Central memory CD4-positive, alpha-beta T cell (primary cell): ENCODE measurements at places on chromosomes 5 and 9.

GRCh38 chr9:115170358-115171073 is 52.6 kb upstream of the TNC start:
- no peak for DNase-seq

DNA sequence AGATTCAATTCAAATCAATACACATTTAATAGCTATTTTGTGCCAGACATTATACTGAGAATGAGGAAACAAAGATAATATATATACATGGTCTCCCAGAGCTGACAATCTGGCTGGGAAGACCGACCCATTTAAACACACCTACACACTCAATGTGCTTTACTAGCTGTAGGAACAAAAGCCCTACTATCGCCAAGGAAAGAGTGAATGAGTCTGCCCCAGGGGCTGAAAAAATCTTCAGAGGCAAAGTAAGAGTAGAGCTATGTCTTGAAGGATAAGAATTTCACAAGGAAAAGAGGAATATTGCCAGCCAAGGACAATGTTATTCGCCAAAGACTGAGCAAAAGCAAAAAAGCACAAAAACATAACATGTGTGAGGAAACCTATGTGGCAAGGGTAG is 6.6 kb downstream of the PFDN1 start:
- no peak for DNase-seq

DNA sequence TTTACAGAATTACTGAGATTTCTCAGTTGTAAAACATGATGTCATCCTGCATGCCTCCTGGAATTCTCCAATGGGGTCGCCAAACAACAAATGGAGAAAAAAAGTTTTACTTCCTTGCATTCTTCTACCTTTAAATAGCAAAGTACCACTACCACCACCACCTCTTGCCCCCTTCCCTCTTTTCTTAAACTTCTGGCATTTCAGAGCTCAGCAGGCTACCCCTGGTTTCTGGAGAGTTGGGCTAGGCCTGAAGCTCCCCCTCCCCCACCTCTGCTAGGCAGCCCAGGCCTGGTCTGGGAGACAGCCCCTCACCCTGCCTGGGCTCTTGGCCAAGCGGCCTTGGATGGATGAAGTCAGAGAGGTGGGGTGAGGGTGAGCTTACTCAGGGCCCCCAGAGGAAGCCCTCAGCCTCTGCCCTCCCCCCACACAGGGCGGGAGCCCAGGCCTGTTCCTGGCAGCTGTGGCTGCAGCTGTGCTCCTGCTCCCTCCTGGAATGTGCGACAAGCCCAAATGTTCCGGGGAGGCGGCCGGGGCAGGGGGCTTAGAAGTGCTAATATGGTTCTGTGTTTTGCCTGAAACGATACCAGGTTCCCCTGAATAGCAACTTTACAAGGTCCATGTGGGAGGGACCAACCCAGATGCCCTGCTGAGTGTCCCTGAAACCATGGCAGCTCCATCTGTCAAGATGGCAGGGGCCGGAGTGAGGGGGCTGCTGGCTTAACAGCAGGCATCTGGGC is 6.0 kb upstream of the CCIN start:
- DNase-seq: no peak

GRCh38 chr9:17216646-17217045 is 81.8 kb downstream of the CNTLN start:
- no peak for DNase-seq

GRCh38 chr9:75200892-75201470 is 112.7 kb downstream of the OSTF1 start:
- peak; percentile 27 for DNase-seq

GRCh38 chr9:127417131-127418036 is 6.8 kb upstream of the ZNF79 start:
- no peak for DNase-seq

- no peak for DNase-seq
Observed at GRCh38 chr5:97874491-97874890, 691.4 kb upstream of the RIOK2 start.

GRCh38 chr9:119179701-119180100 is 189.5 kb downstream of the BRINP1 start:
- no peak for DNase-seq

GRCh38 chr5:129271308-129271707 is 176.8 kb downstream of the ISOC1 start:
- no peak for DNase-seq

- DNase-seq: no peak
Observed at GRCh38 chr5:37668524-37669047, 171.3 kb downstream of the GDNF start.

DNA sequence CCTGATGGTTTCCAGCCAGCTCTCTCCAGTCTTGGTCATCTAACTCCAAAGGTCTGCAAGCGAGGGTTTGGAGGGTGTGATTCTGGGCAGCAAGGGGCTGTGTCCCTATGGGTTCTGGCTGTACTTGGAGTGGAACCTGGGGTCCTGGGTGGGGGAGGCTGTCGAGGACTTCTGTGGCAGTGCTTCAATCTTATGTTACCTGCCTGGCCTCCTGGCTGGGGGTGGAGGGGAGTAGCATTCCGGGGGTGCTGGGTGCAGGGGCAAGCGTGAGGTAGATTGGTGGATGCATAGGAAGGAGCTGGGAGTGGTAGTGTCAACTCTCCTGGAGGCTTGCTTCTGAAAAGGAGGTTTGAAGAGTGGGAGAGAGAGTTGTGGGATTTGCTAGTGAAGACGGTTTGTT is 143.4 kb downstream of the HSPA4 start:
- DNase-seq: no peak

DNA sequence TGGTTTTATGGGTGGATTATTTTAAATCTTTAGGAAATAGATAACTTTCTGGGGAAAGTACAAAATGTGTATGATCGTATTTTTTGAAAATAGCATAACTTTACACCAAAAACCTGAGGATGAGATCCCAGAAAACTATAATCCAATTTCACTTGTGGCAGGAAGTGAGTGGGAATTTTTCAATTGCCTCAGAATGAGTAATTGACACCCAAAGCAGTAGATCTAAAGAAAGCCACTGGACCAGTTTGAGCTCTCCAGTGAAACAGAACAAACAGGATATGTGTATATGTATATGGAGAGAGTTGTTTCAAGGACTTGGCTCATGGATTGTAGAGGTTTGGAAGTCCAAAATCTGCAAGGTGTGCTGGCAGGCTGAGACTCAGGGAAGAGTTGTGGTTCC is 109.2 kb upstream of the SHB start:
- no peak for DNase-seq

GRCh38 chr5:4924577-4924976 is 215.6 kb upstream of the ADAMTS16 start:
- no peak for DNase-seq

DNA sequence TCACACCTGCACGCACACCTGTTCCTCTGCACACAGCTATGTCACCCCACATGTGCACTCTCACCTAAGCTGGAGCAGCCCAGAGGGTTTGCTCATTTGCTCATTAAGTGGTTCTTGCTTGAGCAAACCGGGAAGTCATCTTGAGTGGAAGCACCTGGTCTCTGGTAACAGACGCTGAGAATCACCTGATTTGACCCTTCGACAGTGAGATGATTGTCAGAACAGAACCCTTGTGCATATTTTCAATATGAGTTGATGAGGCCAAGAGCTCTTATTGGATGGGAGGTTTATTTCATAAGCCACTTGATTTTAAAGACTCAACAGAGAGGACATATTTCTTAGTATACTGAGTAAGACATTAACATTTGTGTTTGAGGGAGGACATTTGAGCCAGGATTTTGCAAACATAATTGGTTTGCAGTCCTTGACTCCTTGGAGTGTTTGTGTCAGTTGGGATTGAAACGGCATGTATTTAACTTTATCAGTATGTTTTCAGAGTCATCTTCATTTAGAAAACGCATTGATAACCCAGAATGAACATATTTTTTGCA is 22.1 kb upstream of the LPCAT1 start:
- DNase-seq: no peak

- no peak for DNase-seq
Observed at GRCh38 chr5:96037128-96037527, 75.5 kb upstream of the ELL2 start.

GRCh38 chr5:7250611-7251010 is 145.3 kb upstream of the ADCY2 start:
- no peak for DNase-seq

GRCh38 chr5:127092690-127093089 is 19.4 kb upstream of the C5orf63 start:
- no peak for DNase-seq

DNA sequence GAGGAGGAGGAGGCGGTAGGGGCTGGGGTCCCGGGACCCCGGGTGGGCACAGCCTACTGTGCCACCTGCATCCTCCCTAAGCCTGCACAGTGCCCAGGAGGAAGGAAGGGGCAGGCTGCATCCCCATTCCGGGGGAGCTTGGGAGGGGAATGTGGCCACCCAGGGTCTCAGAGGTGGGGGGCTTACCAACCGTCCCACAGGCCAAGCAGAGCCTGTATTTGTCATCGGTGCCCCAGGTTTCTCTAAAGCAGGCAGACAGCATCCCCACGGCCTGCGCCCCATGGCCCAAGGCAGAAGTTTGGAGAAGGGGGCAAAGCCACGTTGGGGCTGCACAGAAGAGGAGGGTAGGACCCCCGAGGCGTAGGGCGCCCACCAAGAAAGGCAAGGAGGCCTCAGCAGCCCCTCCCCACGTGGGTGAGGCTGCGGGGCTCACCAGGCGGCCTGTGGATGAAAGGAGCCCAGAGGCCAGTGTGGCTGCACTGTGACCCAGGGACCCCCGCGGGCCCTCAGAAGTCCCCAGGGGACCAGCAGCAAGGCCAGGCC is 507 bp upstream of the GPSM1 start:
- DNase-seq: no peak

DNA sequence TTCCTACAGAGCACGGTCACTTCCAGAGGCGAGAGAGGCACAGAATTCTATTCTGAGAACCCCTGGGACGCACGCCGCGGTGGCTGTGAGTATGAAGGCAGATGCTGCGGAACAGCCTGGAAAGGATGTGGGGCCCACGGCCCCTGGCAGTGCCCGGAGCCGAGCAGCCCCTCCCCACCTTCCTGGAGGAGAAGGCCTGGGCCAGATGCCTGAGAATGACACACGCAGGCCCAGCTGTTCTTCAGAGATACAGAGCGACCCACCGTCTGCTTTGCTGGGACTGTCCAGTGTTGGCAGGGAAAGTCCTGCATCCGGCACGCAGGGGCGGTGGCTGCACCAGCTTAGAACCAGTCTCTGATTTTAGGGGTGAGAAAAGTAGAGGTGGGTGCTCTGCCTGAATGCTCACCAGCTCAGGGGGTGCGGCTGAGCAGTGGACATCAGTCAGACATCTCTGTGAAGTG is 116.7 kb upstream of the LPCAT1 start:
- DNase-seq: no peak

- DNase-seq: no peak
Observed at GRCh38 chr5:43215073-43215631, 23.1 kb downstream of the NIM1K start.

GRCh38 chr5:66813306-66813705 is 217.1 kb downstream of the MAST4 start:
- no peak for DNase-seq

GRCh38 chr5:9408964-9409363 is 136.9 kb downstream of the SEMA5A start:
- DNase-seq: no peak

DNA sequence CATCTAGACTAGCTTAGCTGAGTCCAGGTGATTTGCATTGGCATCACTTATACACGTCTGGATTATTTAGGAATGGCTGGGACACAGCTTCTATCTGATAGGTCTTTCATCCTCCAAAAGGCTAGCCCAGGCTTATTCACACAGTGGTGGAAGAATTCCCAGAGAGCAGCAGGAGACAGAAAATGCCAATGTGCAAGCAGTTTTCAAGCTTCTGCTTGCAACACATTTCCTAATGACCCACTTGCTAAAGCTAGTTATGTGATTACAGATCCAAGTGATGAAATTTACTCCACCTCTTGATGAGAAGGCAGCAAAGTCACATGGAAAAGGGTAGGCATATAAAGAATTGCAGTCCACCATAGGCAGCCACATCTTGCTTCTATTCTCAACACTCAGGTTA is 44.2 kb upstream of the MAST4 start:
- DNase-seq: no peak
